ENCODE measurements at places on chromosomes 2 and 18.

DNA sequence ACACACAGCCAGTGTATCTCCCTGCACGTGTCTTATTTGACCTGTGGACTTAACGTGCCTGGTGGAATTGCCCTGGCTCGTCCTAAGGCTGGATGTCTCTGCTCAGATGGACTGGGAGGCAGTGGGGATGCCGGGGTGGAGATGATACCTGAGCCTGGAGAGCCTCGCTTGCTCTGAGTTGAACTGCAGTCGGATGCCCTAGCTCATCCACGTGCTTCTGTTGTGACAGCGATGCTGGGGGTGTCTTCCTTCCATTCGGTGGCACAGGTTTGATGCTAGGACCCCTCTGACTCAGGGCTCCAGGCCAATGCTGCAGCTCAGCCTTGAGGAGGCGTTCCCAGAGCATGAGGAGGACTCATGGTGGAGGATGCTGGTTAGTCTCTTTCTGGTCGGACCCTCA lies 117.6 kb downstream of the SH3RF3 start:
- DNase-seq: no peak

- no peak for DNase-seq
These were observed 37.5 kb downstream of the SLC39A10 start for GRCh38 chr2:195694553-195694952.

DNA sequence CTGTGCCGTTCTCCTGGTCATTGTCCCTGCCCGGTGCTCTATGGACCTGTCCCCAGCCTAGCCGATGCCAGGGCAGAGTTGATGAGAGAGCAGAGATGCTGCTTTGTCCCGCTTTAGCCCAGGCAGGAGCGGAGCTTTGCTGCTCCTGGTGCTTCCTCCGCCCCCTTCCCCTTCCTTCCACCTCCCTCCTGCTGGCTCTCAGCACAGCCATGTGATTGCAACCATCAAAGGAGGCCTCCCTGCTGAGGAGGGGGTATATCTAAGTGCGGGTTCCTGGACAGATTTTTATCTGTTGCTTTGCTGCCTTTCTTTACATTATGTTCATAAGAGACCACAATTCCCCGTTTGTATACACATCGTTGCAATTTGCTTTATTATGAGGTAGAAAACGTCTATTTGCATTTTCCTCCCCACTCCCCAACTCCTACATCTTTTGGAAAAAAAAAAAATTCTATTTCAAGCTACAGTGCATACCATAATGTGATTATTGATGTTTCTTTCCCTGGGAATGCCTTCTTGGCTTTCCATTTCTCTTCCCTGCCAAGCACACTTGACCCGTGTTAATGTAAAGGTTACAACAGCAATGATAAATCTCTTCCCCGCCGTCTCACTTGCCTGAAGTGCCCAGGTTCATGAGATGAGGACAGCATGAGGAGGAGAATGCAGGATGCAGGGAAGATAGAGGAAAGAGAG lies 25.4 kb downstream of the ALPK2 start:
- no peak for DNase-seq

DNA sequence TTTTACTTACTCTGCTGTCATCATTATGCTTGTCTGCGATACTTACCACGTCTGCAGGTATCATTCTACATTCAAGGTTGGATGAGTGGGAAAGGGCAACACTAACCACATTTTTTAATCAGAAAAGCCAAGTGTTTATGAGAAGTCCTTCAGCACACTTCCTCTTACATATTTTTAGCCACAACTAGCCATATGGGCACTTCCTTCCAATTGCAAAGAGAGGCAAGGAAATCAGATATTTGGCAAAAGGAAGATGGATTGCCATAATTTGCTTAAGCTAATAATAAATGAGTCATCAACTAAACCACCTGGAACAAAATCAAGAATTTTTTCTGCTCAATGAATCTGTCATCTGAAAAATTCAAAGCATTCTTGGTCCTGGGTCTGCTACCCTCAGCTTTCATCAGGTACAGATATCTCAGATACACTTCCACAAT lies 16.7 kb upstream of the MRO start:
- no peak for DNase-seq

DNA sequence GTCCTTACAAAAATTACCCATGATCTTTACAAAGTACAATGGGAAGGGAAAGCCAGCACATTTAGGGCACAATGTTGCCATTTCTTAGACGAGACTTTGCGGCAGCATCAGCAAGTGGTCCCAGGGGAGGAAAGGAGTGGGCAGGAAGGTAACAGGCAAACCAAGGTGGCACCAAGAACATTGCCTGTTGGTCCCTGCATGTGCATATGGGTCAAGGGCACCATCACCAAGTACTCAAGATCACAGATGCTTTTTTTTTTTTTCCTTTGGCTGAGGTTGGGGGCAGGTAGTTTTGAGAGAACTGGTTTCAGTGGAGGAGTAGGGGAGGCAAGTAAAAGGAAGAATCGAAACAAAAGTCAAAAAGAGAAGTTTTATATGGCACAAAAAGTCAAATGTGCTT lies 752 bp upstream of the CYTIP start:
- no peak for DNase-seq

DNA sequence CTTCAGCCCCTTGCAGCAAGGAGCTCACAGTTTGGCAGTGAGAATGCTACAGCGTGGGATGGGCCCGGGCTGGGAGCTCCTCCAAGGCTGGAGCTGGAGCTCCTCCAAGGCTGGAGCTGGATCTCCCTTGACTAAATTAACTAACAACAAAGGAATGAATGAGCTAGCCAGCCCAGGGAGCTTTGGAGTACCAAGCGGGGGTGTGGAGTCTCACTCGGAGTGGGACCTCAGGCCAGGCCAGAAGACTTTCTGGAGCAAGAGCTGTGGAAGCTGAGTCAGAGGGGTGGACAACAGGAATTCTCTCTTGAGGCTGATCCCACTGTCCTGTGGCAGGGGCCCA lies 244.7 kb upstream of the HS6ST1 start:
- no peak for DNase-seq

GRCh38 chr2:206193671-206194357 lies 34.1 kb downstream of the EEF1B2 start:
- no peak for DNase-seq

GRCh38 chr2:220835583-220835982 lies 736.5 kb downstream of the EPHA4 start:
- no peak for DNase-seq

DNA sequence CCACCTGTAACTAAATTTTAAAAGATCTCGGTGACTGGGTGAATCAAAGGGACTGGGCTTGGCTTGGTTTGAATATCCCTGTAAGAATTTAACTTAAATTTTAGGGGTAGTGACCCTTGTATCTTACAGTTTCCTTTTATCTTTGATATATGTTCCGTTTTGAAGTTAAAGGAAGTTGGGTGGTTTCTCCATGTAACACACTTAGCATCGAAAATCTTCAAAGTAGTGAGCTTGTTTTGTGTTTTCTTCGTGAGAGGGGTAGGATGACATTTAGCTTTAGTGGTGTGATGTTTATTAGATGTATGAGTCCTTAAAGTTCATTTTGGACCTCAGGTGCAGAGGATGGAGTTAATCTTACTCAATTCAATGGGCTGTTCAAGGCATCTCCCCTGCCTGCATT lies 1.6 kb downstream of the WDR7 start:
- no peak for DNase-seq
